ENCODE measurements at places on chromosomes 16 and 17.

GRCh38 chr17:59510611-59511010, 54.8 kb upstream of the DHX40 start:
- DNase-seq: no peak

- DNase-seq: peak; percentile 45
Observed at GRCh38 chr16:68146585-68146984, 61.4 kb downstream of the NFATC3 start.

DNA sequence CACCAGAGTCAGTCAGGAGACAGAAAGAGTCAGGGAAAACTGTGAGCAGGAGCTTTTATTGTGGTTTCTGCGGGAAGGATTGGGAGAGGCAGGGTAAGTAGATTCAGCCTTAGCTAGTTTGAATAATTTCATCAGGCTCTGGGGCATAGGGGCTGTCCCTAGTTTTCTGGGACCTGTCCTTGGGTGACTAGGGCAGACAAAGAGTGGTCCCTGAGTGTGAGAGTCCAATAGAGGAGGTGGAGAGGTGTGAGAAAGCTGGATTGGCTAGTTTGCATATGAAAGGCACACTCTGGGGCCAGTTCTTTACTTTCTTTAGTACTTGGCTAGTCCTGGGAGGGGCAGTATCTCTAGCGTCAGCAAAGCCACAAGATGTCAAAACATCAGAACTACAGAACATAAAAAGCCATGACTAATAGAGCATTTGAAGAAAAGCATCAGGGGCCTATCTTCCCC, 255.6 kb downstream of the HS3ST3A1 start:
- DNase-seq: peak; percentile 98

DNA sequence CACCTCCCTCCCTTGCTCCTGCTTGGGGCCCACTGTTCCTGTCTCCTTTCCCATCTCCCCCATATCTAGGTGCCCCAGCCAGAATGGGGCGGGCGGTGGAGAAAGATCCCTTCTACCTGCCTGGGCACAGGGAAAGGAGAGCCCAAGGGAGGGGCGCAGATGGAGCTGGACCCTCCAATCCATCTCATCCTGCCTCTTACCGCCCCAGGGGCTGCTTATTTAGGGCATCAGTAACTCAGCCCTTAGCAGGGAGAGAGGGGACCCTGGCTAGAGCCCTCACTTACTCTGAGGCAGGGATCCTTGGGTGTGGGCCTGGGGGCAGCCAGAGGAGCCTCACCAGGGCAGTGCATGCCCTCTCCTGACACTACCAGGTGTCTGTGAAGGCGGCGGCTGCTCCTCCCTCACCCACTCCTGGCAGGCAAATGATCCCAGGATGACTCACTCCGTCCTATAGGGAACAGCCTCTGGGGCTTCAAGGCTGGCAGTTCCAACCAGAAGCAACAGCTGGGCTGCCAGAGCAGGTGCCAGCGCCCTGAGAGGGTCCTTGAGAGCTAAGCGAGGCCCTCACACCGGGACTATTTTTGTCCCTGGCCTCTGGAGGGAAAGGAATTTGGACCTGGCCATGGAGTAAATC, 16.3 kb upstream of the BCAR1 start:
- DNase-seq: peak; percentile 90

DNA sequence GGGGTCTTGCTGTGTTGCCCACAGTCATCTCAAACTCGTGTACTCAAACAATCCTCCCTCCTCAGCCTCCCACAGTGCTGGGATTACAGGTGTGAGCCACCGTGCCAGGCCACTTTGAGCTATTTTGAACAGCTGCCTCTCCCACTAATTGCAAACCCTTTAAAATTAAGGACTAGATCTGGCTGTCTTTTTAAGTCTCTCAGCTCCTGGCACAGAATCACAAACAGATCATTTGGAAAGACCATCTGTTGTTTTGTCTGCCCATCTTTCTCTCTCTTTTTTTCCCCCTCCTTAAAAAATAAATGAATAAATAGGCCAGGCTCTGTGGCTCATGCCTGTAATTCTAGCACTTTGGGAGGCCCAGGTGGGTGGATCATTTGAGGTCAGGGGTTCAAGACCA, 10.9 kb upstream of the STAT3 start:
- DNase-seq: peak; percentile 59

GRCh38 chr17:7046127-7046724, 2.3 kb upstream of the SLC16A11 start:
- no peak for DNase-seq

- no peak for DNase-seq
Observed at GRCh38 chr17:75590314-75590761, 2.7 kb downstream of the MYO15B start.

All from LHCN-M2 (cell line).